Fibroblast of skin of right biceps (primary cell): ENCODE measurements at places on chromosomes 1 and 21.

- DNase-seq: peak; percentile 57
Observed at GRCh38 chr1:220410611-220411010, 117.3 kb upstream of the MARK1 start.

DNA sequence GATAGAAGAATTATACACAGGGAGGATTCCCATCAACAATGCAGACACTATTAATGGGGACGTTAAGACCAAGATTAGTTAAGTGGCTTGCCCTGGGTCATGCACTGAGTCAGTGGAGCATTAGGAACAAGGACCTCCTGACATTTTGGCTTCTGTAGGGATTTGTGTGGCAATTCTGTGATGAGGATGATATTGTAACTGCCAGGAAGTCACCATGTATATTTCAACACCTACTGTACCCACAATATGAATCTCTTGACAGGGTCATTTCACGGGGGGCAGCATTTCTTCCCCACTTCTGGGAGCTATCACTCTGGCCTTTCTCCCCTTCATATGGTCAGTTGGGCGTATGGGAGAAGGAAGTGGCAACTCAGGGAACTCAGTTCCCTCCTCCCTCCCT, 134.9 kb downstream of the RUNX1 start:
- DNase-seq: no peak

GRCh38 chr21:14070049-14070893, 140.5 kb downstream of the LIPI start:
- no peak for DNase-seq

GRCh38 chr1:193189442-193190095, 3.2 kb upstream of the B3GALT2 start:
- DNase-seq: no peak

- peak; percentile 62 for DNase-seq
Observed at GRCh38 chr1:246784621-246785493, 60.6 kb downstream of the SCCPDH start.
